ENCODE measurements at places on chromosomes 16 and 17.

DNA sequence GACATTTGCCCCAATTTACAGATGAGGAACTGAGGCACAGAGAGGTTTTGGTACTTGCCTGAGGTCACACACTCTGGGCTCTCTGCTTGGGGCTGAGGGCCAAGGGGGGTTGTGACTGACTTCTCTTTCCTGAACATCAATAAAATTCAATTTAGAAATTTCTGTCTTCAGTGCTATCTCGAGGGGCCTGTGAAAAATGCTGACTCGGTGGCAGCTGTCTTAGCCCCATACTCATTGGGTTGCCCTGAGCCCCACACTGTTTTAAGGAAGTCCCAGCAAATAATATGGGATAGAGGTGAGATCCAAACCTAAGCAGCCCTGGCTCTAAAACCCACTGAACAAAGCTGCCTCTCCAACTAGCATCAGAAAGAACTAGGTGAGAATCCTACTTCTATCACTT is 7.0 kb upstream of the BRCA1 start:
- no peak for DNase-seq

DNA sequence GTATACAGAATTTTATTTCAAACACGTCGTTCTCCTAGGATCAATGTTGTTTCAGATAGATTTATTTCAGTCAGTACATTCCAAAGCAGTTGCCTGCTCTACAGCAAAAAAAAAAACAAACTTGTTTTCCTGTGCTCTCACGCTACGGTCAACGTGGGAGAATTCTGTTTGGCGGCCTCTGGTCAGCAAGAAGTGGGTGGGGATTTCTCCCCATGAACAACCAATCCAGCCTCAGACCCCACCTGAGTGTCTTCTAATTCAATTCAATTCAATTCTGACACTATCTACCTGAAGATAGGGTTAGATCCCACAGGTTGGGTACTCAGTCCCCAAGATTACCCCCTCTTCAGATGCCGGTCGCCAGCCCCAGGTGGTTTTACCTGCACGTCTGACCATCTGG is 22.1 kb downstream of the C17orf58 start:
- DNase-seq, result no peak

GRCh38 chr16:57020651-57021050 is 31.3 kb downstream of the NLRC5 start:
- DNase-seq, result no peak

GRCh38 chr17:20896153-20896649 is 146.6 kb downstream of the USP22 start:
- no peak for DNase-seq

- DNase-seq, result no peak
Observed at GRCh38 chr17:53516636-53517035, 306.1 kb upstream of the KIF2B start.

DNA sequence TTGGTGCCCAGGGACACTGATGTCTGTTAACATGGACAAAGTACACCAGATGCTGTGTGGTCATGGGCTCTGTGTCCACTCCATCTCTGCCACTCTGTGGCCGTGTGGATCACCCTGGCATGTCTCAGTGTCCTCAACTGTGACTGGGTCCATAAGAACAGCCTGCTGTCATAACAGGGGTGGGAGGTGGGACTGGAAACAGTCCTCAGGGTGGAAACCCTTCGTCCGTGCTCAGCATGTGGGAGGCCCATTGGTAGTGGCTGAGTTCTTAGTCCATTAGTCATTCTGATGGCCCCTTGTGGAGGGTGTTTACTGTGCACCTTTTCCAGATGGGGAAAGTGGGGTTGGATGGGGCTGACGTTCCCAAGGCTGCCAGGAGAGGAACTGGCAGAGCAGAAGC is 12.8 kb downstream of the FLYWCH2 start:
- DNase-seq, result no peak

- DNase-seq, result no peak
Observed at GRCh38 chr17:78963378-78963777, 16.3 kb downstream of the LGALS3BP start.

GRCh38 chr17:60506312-60506711 is 19.7 kb downstream of the APPBP2 start:
- no peak for DNase-seq

All from GM18507 (cell line).